ENCODE measurements at places on chromosomes 1 and 21.
A peak's percentile ranks its signal among the peaks of the same experiment; 100 is the strongest.

DNA sequence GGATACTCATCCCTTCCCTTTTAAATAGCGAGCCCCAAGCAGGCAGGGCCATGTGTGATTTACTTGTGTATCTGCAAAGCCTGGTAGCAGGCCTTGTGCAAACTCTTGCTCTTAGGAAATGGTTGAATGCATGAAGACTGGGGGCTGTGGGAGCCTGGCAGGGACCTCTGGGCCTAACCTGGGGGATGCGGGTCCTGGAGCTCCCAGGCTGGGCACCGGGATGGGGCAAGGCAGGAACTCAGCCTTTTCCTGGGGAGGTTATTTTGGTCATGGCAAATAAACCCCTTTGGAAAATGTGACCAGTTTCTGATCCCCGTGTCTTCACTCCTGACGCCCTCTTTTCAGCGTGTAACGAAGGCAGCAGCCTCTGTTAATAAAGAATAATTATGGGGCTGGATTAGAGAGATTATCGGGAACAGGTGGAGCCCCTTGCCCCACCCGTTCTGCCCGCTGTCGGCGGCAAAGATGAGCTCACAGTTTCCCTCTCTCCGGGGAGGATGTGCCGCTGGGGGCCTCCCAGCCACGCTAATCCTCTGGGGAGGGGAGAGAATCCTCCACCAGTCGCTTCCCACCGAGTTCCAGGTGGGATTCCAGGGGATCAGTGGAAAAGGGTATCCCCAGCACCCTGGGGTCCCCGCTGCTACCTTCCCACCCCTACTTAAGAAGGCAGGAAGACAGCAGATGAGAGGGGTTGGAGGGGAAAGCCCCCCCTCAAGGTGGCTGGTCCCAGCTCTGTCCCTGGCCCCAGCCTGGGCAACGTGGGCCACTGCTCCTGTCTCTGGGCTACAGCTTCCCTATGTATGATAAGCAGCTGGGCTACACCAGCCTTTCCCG lies 69.7 kb upstream of the WNT4 start:
- no peak for DNase-seq

GRCh38 chr1:41241354-41241748 lies 755 bp downstream of the SCMH1 start:
- DNase-seq: peak; percentile 54

DNA sequence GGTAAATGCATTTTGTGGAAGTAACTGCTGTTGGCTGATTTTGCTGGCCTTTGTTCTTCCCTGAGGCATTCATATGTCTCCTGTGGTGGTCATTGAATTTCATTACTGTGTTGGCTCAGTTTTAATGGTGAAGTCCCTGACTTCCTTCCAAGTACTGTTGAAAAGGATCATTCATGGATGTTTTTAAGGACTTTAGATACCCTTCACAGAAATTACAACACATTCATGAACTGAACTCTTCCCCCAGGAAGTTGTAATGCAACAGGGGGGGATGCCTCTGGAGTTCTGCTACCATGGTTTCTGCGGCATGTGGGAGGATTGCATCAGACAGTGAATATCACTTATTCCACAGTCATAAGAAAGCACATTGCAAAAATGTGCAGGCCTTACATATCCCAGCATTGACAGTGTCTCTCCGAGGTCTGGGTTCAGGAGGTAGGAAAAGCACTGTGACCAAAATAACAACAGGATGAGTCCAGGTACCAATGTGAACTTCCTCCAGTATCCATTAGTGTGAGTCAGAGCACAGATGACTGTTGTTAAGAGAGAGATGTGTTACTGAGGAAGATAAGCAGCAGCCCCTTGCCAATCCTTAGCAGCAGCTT lies 2.1 kb upstream of the RAB3GAP2 start:
- peak; percentile 28 for DNase-seq

GRCh38 chr21:43873673-43874072 lies 8.7 kb downstream of the AGPAT3 start:
- no peak for DNase-seq

GRCh38 chr21:29177800-29178199 lies 47.4 kb downstream of the MAP3K7CL start:
- no peak for DNase-seq

GRCh38 chr1:51284487-51284954 lies 45.8 kb downstream of the TTC39A start:
- DNase-seq: no peak

- no peak for DNase-seq
Observed at GRCh38 chr1:30743584-30744059, 14.0 kb downstream of the LAPTM5 start.

DNA sequence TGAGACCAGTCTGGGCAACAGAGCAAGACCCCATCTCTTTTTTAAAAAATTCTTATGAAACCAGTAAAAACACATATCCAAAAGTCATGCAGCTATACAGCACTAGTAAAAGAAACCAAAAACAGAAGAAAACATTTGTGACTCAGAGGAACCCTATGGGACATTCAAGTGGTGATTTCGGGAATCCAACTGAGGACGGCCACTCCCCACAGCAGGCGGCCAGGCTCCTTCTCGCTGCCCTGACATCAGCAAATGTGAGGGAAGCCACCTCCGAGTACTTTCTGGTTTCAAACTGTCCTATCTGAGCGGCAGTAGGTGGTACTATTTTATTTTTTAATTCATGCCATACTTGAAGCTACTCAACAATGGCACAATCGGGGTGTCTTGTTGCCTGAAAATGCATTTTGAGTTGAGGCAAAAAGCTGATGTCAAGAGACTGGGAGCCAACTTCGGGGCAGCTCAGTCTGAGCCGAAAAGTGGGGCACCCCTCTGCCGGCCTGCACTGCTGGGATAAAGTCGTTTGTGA lies 3.3 kb downstream of the SUMO3 start:
- peak; percentile 41 for DNase-seq

- no peak for DNase-seq
Observed at GRCh38 chr1:228337031-228337564, 69.5 kb downstream of the TRIM11 start.

GRCh38 chr1:4306559-4307467 lies 347.6 kb upstream of the AJAP1 start:
- no peak for DNase-seq

GRCh38 chr1:43978551-43979260 lies at the start of gene B4GALT2:
B4GALT2 (plus strand) TSS chr1:43979210; CDS start chr1:43981161, 1,951 bp downstream.
- peak; percentile 46 for DNase-seq

- DNase-seq: peak; percentile 74
Observed at GRCh38 chr1:53410100-53410541, 49.1 kb upstream of the DMRTB1 start.

DNA sequence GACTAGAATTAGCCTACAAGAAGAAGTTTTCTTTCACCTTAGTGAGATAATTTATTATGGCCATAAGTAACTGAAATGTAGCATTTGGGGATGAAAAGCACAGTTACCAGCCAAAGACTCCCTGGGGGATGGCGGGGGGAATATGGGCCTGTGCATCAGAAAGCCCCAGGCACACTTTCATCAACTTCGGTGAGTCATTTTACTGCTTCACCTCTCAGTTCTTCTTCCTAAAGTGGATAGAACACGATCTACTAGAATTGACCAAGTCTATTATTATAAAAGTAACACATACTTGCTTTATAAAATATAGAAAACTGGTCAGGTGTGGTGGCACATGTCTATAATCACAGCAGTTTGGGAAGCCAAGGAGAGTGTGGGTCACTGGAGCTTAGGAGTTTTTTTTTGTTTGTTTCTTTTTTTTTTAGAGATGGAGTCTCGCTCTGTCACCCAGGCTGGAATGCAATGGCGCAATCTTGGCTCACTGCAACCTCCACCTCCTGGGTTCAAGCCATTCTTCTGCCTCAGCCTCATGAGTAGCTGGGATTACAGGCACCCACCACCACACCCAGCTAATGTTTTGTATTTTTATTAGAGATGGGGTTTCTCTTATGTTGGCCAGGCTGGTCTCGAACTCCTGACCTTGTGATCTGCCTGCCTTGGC lies 141.8 kb downstream of the ZZZ3 start:
- peak; percentile 89 for DNase-seq

GRCh38 chr1:228500143-228500734 lies 13.1 kb downstream of the RNF187 start:
- no peak for DNase-seq

GRCh38 chr1:119228335-119229080 lies 88.1 kb upstream of the WARS2 start:
- no peak for DNase-seq

GRCh38 chr21:18655931-18656330 lies 252.3 kb upstream of the TMPRSS15 start:
- no peak for DNase-seq

GRCh38 chr1:164856381-164856780 lies 297.4 kb downstream of the PBX1 start:
- DNase-seq: no peak

DNA sequence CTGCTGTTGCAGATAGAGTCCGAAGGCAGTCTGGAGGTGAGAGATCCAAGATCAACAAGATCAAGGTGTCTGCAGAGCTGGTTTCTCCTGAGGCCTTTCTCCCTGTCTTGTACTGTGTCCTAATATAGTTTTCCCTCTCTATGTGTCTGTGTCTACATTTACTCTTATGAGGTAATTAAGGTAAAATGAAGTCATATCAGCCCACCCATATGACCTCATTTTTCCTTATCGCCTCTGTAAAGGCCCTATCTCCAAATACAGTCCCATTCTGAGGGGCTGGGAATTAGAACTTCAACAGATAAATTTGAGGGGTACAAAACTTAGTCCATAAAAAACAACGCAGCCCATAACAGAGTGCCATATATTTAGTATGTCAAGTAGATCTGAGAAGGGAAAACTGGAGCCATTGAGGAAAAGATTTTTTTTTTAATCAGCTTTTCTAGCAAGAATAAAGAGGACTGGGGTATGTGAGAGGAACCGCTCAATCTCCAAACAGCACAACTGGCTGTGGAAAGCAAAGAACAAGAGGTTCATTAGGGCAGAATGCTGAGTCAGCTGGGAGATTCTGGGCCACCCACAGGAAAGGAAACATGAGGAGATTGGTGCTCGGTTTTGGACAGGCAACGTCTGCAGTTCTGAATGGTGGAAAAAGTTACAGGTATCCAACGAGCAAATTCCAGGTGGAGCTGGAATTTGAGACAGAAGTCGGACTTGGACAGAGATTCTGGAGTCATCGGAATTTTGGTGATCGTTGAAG lies 65.7 kb downstream of the MAP3K21 start:
- DNase-seq: no peak

DNA sequence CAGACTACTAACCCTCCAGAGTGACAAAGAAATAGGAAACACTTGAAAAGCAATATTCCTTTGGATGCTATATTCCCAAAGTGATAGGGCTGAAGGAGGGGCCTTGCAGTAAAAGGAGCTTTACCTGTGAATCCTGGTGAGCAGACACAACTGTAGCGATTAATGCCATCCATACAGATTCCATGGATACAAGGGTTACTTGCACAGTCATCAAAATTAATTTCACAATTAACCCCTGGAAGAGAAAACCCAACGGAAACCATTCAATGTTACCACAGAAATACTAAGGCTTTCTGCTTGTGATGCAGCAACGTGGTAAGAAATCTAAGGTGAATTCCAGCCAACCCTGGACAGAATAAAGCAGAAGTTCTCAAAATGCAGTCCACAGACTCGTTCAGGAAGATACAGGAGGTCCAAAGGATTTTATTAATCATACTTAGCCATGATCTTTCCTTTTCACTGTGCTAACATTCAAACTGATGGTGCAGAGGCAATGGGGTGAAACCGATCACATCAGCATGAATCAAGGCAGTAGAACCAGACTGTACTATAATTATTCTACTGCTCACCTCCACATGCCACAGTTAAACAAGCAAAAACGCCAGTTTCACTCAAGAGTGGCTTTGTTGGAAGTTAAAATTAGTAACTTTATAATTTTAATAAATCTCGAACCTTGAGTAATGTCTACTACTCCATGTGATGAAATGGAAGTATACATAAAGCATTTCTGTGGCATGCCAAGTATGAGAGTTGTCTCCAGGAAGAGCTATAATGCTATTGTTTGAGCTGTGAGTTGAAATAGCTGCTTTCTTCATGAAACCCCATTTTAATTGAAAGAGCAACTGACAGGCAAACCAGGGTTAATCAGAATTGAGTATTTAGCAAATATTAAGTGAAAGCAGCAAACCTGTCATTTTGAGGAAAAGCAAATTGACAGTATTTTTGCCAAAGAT lies 63.2 kb upstream of the ADAM30 start:
- DNase-seq: no peak
